ENCODE measurements at places on chromosomes 6 and 20. TPM values are rescaled to one million over a fixed set of nuclear protein-coding genes. Genes with fewer than 3 reads are reported as not detected.

The SIRPA gene
- 24.7 TPM for polyA plus RNA-seq

The PRSS35 gene
- 2.0 TPM for polyA plus RNA-seq

The NUS1 gene
- 21.4 TPM for polyA plus RNA-seq

The PRL gene
- polyA plus RNA-seq: not detected

The IL17A gene
- not detected for polyA plus RNA-seq
